ENCODE measurements at places on chromosomes 5 and 9. TPM values are rescaled to one million over a fixed set of nuclear protein-coding genes. Genes with fewer than 3 reads are reported as not detected.

DNA sequence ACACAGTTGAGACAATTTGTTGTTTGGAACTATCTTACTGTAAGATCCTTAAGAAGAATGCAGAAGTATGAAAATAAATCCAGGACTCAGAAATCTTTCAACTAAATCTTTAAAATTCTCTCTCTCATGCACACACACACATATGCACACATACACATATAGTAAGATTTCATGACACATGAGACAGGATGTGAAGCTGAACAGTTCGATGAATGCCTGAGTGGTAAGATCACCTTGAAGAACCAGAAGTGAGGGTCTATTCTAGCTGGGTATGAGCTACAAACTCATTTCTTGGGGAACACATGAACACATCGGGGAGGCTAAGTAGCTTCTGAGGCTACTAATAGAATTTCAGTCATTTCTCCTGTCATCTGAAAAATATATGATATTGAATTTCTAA, 153.6 kb downstream of the TMC1 start:
- no peak for DNase-seq
- no peak overlapping the region for H3K27ac ChIP-seq
- no peaks in the 10 kb centered on the region for H3K36me3 ChIP-seq

DNA sequence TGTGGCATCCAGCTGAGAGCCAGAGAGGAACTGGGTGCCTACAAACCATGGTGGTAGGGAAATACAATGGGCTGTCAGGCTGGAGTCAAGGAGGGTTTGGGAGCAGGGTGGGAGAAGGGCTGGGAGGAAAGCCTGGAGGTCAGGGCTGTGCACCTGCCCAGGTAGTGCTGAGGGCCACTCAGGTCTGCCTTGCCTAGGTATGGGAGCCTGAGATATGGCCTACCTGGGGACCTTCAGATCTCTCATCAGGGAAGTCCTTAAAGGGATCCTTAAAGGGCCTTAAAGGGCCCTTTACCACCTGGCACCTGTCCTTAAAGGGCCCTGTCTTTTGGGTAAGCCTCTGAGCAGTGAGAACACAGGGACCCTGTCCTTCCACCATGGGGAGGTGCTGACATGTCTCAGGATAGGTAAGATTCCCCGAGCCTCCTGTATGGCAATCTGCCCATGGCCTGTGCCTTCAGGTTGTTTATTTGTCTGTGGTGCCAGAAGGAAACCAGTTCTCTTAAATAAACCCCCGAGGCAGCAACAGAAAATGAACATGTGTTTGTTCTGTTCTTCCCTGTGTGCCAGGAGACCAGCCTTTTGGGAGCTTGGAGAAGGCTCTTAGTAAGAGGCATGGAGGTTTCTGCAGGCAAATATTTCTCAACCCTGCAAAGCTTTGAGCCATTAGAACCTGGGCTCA, 23.3 kb downstream of the SLC25A48 start:
- H3K4me1 ChIP-seq: no peaks in the 10 kb centered on the region
- no peaks in the 10 kb centered on the region for H3K27me3 ChIP-seq
- DNase-seq: no peak
- H3K27ac ChIP-seq: no peak overlapping the region
- H3K36me3 ChIP-seq: no peaks in the 10 kb centered on the region

The BHMT gene
- total RNA-seq: not detected

DNA sequence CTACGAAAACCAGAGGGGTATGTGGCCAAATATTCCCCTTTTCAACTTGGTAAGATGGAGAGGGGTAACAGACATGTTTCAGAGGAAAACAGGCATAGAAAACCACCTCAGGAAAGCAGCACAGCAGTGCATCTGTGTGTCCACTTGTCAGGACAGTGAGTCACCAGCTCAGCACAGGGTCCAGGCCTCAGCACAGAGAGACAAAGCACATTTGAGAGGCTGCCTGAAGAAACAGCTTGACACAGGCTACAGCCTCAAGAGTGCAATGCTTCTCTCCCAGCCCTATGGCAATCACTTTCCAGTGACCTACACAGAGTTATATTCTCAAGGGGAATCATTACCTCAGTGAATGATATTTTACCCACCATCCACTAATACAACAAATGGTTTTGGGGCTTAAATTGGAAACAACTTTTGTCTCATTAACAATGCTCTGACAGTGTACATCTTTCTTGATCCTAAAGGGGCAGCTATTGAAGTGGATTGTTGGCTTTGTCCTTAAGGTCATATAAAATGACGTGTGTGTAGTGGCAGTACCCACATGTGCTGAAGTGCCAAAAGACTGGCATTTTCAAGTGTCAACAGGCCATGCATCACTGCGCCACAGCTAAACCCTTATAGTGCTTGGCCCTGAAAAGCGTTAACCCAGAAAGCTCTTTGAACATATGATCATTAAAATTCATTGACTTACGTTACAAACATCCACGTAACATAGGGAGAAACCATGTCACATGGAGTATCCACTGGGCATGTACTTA, 46.4 kb downstream of the ERMP1 start:
- no peaks in the 10 kb centered on the region for H3K4me1 ChIP-seq
- DNase-seq: no peak
- H3K36me3 ChIP-seq: peaks cover 22% of the 10 kb centered on the region
- H3K27ac ChIP-seq: no peak overlapping the region
- no peaks in the 10 kb centered on the region for H3K27me3 ChIP-seq

GRCh38 chr5:89954916-89955315, 454.6 kb downstream of the CETN3 start:
- H3K4me1 ChIP-seq: no peaks in the 10 kb centered on the region
- no peak overlapping the region for H3K4me3 ChIP-seq

- no peak overlapping the region for H3K27ac ChIP-seq
- H3K4me1 ChIP-seq: peaks cover 17% of the 10 kb centered on the region
- peaks cover 11% of the 10 kb centered on the region for H3K36me3 ChIP-seq
- DNase-seq: no peak
These were observed 2.0 kb upstream of the KDM3B start for GRCh38 chr5:138350563-138350890.

DNA sequence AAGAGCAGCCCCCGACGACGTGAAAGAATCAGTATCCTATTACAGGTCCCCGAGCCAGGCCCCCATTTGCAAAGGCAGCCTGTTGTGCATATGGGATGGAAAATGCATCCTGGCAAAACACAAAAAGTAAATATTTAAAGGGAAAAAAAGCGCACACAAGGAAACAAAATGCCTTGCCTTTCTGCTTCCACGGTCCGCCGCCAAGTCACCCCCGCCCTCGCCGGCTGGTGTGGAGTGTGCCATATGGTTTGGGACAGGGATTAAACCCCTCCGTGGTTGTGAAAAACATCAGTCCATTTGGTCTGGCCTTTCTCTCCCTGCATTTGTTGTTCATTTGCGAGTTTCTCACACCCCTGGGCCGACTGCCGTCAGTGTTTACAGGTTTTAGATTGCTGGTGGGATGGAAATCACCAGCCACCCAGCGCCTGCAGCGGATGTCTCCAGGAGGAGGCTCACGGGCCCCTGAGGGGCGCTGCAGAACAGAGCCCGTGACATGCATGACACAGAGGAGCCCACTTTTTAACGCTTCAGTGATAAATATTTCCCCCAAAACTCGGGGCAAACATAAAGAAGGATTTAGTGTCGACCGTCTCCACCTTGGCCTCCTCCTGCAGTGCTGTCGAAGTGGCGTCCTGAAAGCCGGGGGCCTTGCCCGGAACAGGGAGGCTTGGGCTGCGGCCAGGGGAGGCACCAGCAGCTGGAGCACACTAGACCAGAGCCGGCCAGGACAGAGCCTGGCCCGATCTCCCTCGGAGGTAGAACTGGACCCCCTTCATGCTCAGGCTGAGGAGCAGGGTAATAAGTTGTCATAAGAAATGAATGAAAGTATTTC, 161.5 kb downstream of the HSD17B3 start:
- no peak overlapping the region for H3K27ac ChIP-seq
- H3K4me3 ChIP-seq: no peak overlapping the region
- H3K36me3 ChIP-seq: no peaks in the 10 kb centered on the region
- H3K4me1 ChIP-seq: no peaks in the 10 kb centered on the region

The HMMR gene
- total RNA-seq: 43.8 TPM

DNA sequence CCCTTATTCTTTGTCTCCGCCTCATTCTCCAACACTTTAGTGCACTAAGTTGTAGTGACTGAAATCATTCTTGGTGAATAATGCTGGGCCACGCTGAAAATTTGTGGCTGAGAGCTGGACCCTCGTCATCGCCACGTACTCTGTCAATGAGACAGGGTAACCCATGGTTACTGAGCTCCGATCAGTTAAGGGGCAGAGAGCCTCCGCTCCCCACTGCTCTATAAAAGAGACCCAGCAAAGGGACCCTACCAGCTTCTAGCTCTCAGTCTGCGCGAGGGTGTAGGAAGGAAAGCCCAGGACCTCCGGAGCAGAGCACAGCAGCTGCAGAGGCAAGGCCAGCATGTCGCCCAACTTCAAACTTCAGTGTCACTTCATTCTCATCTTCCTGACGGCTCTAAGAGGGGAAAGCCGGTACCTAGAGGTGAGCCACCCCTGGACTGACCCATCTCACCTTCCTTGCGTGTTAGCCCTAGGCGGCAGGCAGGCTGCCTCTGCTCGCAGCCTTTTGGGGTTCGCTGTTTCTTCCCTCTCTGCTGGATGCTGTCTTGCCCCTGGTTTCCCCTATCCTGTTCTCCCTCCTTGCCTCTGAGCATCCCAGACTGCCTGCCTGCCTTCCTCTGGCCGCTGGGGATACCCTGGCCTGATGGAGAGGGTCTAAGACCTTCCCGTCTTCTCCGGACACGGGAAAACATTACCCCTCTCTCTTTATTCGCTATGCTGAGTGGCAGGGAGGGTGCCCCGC, at the start of gene CRHBP:
Gene CRHBP (plus strand): TSS at position 251 of the 742 bp plus-strand sequence. CDS start 90 bp downstream, at position 341.
- no peak within 1 kb of the TSS for H3K4me3 ChIP-seq
- no peaks in the 10 kb centered on the region for H3K4me1 ChIP-seq
- H3K27ac ChIP-seq: no peak within 1 kb of the TSS

- no peaks in the 10 kb centered on the region for H3K27me3 ChIP-seq
- H3K27ac ChIP-seq: no peak overlapping the region
- no peak for DNase-seq
- H3K4me3 ChIP-seq: no peak overlapping the region
- H3K36me3 ChIP-seq: no peaks in the 10 kb centered on the region
- H3K4me1 ChIP-seq: no peaks in the 10 kb centered on the region
These were observed 23.7 kb downstream of the FPGS start for GRCh38 chr9:127826253-127826913.

- no peak for DNase-seq
- no peak overlapping the region for H3K27ac ChIP-seq
- no peaks in the 10 kb centered on the region for H3K27me3 ChIP-seq
- no peak overlapping the region for H3K4me3 ChIP-seq
These were observed 127.3 kb downstream of the SPATA31D1 start for GRCh38 chr9:82115900-82116299.

DNA sequence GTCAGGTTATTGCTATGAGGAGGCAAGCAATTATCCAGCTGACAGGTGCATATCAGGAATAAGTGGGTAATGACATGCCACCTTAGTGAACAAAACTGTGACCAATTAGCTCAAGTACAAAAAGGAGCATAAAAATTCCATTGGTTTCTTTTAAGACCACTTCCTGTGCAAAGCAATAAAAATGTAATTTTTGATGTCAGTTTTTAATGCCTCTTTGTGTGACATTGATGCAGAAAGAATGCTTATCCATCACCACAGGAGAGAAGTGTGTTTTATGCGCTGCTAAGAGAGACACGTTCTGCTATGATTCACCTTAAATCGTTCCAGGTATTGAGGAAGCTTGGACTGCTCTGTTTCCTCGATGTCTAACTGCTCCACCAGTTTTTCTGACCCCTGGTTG, 96.7 kb downstream of the MRPS27 start:
- no peaks in the 10 kb centered on the region for H3K27me3 ChIP-seq
- H3K4me1 ChIP-seq: no peaks in the 10 kb centered on the region
- peaks cover 52% of the 10 kb centered on the region for H3K36me3 ChIP-seq
- no peak overlapping the region for H3K27ac ChIP-seq
- no peak overlapping the region for H3K4me3 ChIP-seq

GRCh38 chr5:68554571-68555279, 339.2 kb downstream of the PIK3R1 start:
- H3K4me3 ChIP-seq: no peak overlapping the region
- H3K4me1 ChIP-seq: no peaks in the 10 kb centered on the region
- H3K27me3 ChIP-seq: no peaks in the 10 kb centered on the region
- no peak for DNase-seq

GRCh38 chr5:96595300-96596090, 66.7 kb upstream of the CAST start:
- no peaks in the 10 kb centered on the region for H3K36me3 ChIP-seq
- no peaks in the 10 kb centered on the region for H3K4me1 ChIP-seq
- no peak overlapping the region for H3K27ac ChIP-seq
- H3K4me3 ChIP-seq: no peak overlapping the region
- DNase-seq: no peak

DNA sequence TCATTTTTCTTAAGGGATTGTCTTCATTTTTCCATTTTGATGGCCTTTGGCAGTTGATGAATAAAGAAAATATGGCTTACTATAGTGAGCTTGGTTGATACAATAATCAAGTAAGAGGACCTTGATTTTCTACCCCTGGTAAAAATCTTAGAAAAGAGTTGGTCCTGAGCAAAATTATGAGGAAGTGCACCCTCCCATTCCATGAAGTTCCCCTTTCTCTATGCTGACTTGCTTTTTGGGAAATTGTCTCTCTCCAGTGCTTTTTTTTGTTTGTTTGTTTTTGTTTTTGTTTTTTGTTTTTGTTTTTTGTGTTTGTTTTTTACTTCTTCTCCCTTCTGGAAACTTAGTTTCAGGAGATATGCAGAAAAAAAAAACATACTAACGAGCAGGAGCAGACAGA, 449.2 kb upstream of the ACTBL2 start:
- H3K4me1 ChIP-seq: no peaks in the 10 kb centered on the region
- H3K4me3 ChIP-seq: no peak overlapping the region
- H3K27ac ChIP-seq: no peak overlapping the region
- no peaks in the 10 kb centered on the region for H3K27me3 ChIP-seq
- H3K36me3 ChIP-seq: no peaks in the 10 kb centered on the region
- DNase-seq: no peak

GRCh38 chr5:126499278-126499677, 76.1 kb downstream of the GRAMD2B start:
- H3K27ac ChIP-seq: no peak overlapping the region
- peaks cover 11% of the 10 kb centered on the region for H3K4me1 ChIP-seq
- H3K36me3 ChIP-seq: no peaks in the 10 kb centered on the region
- H3K4me3 ChIP-seq: no peak overlapping the region
- no peak for DNase-seq
- no peaks in the 10 kb centered on the region for H3K27me3 ChIP-seq

DNA sequence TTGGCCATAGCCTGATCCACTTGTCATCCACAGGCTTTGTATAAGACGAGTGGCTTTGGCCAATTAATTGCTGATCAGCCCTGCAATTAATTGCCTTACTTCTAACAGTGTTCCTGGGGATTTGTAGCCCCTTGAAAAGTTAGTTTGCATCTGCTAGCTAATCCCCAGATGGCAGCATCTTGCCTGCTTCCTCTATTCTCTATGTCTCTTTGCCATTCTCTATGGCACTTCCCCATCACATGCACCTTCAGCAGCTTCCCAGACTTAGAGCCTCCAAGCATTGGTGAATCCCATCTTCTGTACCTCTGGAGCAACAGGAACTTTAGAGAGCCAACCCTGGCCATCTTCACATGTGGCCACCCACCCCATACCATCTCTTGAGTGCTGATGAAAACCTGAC, 197.0 kb upstream of the DMAC1 start:
- no peaks in the 10 kb centered on the region for H3K36me3 ChIP-seq
- no peak overlapping the region for H3K4me3 ChIP-seq

GRCh38 chr5:112165897-112166737, 253.0 kb downstream of the EPB41L4A start:
- peaks cover 21% of the 10 kb centered on the region for H3K4me1 ChIP-seq
- no peaks in the 10 kb centered on the region for H3K27me3 ChIP-seq
- H3K4me3 ChIP-seq: no peak overlapping the region
- H3K27ac ChIP-seq: no peak overlapping the region

The CHSY3 gene
- total RNA-seq: not detected

The DMRT3 gene
- not detected for total RNA-seq

The ABCA2 gene
- 15.9 TPM for total RNA-seq

- H3K4me3 ChIP-seq: no peak overlapping the region
- no peak for DNase-seq
- no peaks in the 10 kb centered on the region for H3K27me3 ChIP-seq
- H3K4me1 ChIP-seq: no peaks in the 10 kb centered on the region
- no peaks in the 10 kb centered on the region for H3K36me3 ChIP-seq
- no peak overlapping the region for H3K27ac ChIP-seq
These were observed 231.3 kb downstream of the ATPSCKMT start for GRCh38 chr5:10018201-10019069.

Measured in CD8-positive, alpha-beta memory T cell (primary cell).